ENCODE measurements at places on chromosomes 7 and 10. TPM values are rescaled to one million over a fixed set of nuclear protein-coding genes. Genes with fewer than 3 reads are reported as not detected.

The PRSS37 gene
- polyA plus RNA-seq = 0.62 TPM

DNA sequence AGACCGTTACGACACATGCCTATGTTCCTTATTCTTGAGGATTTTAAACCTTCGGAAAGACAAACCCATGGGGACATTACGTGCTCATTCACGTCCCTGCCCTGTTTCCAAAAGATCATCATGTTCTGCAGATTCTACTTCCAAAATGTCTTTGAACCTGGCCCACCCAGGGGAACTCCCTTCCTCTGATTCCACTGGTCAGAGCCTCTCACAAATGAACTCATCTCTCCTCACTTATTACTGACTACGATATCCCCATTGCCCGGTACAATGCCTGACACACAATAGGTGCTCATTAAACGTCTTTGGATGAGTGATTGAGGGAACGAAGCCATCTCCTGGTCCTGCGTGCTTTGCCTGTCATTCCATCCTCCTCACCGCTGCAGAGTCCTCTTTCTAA is 168.3 kb upstream of the RNF32 start:
- no peak overlapping the region for H3K27ac ChIP-seq
- H3K36me3 ChIP-seq = no peaks in the 10 kb centered on the region
- H3K4me1 ChIP-seq = no peaks in the 10 kb centered on the region

- no peaks in the 10 kb centered on the region for H3K4me1 ChIP-seq
- H3K36me3 ChIP-seq = no peaks in the 10 kb centered on the region
- no peak for DNase-seq
- H3K27ac ChIP-seq = no peak overlapping the region
- H3K4me3 ChIP-seq = no peak overlapping the region
- H3K27me3 ChIP-seq = no peaks in the 10 kb centered on the region
These were observed 193.4 kb upstream of the PDE1C start for GRCh38 chr7:32263611-32264010.

- no peaks in the 10 kb centered on the region for H3K36me3 ChIP-seq
- H3K4me1 ChIP-seq = no peaks in the 10 kb centered on the region
- no peak for DNase-seq
These were observed 88.1 kb upstream of the DNAAF5 start for GRCh38 chr7:638256-639011.

DNA sequence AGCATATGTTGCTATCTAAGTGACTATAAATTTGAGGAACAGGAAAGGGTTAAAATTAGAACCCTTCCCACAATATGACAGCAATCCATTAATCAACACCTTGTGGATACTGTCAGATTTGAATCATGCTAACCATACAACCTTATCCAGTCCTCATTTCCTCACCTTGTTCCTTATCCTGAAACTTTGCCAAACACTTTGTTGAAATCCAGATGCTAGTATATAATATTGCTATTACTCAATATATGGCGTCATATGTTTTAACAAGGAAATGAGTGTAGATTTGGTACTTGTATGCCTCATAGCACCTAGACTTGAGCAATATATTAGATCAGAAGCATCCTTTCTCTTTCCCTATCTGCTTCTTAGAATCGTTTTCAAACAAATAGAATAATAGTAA is 66.3 kb upstream of the SLC25A13 start:
- no peaks in the 10 kb centered on the region for H3K36me3 ChIP-seq
- no peak overlapping the region for H3K4me3 ChIP-seq
- H3K27me3 ChIP-seq = no peaks in the 10 kb centered on the region
- H3K27ac ChIP-seq = peak overlapping the region; percentile 36
- DNase-seq = no peak

DNA sequence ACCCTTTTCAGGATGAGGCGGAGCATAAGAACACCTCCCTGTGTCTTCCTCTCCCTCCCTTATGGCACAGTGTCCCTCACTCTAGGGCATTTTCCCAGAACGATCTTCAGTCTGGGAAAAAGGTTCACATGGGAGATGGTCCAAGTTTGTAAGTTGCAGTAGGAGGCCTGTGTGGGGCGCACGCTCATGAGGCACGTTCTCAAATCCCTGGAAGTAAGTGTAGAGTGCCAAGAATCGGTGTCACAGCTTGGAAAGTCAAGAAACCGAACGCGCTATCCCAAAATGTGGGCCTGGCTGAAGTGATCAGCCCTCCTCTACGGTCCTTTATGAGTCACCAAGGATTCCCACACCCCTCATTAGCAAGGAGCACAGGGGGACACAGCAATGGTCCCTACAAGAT is 23.9 kb upstream of the SMARCD3 start:
- H3K4me1 ChIP-seq = peaks cover 58% of the 10 kb centered on the region
- no peaks in the 10 kb centered on the region for H3K27me3 ChIP-seq
- DNase-seq = no peak
- H3K4me3 ChIP-seq = no peak overlapping the region

- H3K4me1 ChIP-seq = no peaks in the 10 kb centered on the region
- no peaks in the 10 kb centered on the region for H3K36me3 ChIP-seq
- H3K27ac ChIP-seq = no peak overlapping the region
These were observed 2.6 kb upstream of the DLX6 start for GRCh38 chr7:97002555-97003261.

GRCh38 chr10:30047924-30048531 is 11.4 kb downstream of the JCAD start:
- no peaks in the 10 kb centered on the region for H3K4me1 ChIP-seq
- no peak for DNase-seq
- no peak overlapping the region for H3K4me3 ChIP-seq
- peak overlapping the region; percentile 59 for H3K27ac ChIP-seq
- H3K36me3 ChIP-seq = no peaks in the 10 kb centered on the region

Data from left lung (tissue), 14 donors.